ENCODE measurements at places on chromosomes 11 and 22. TPM values are rescaled to one million over a fixed set of nuclear protein-coding genes. Genes with fewer than 3 reads are reported as not detected.

GRCh38 chr22:49760630-49761571 is 66.8 kb downstream of the BRD1 start:
- H3K4me3 ChIP-seq: no peak overlapping the region
- H3K4me1 ChIP-seq: no peaks in the 10 kb centered on the region
- no peak for DNase-seq

- peak overlapping the region; percentile 84 for H3K27ac ChIP-seq
- no peaks in the 10 kb centered on the region for H3K36me3 ChIP-seq
- no peak for DNase-seq
- no peaks in the 10 kb centered on the region for H3K27me3 ChIP-seq
- peaks cover 46% of the 10 kb centered on the region for H3K4me1 ChIP-seq
Observed at GRCh38 chr22:37746366-37747079, 49.7 kb downstream of the TRIOBP start.

Gene POU2AF2
- total RNA-seq: not detected

GRCh38 chr11:125600663-125601062 is 8.0 kb downstream of the STT3A start:
- no peak for DNase-seq
- H3K27me3 ChIP-seq: no peaks in the 10 kb centered on the region
- H3K4me3 ChIP-seq: no peak overlapping the region
- peaks cover 60% of the 10 kb centered on the region for H3K36me3 ChIP-seq

Gene FADS3
- 42.9 TPM for total RNA-seq

DNA sequence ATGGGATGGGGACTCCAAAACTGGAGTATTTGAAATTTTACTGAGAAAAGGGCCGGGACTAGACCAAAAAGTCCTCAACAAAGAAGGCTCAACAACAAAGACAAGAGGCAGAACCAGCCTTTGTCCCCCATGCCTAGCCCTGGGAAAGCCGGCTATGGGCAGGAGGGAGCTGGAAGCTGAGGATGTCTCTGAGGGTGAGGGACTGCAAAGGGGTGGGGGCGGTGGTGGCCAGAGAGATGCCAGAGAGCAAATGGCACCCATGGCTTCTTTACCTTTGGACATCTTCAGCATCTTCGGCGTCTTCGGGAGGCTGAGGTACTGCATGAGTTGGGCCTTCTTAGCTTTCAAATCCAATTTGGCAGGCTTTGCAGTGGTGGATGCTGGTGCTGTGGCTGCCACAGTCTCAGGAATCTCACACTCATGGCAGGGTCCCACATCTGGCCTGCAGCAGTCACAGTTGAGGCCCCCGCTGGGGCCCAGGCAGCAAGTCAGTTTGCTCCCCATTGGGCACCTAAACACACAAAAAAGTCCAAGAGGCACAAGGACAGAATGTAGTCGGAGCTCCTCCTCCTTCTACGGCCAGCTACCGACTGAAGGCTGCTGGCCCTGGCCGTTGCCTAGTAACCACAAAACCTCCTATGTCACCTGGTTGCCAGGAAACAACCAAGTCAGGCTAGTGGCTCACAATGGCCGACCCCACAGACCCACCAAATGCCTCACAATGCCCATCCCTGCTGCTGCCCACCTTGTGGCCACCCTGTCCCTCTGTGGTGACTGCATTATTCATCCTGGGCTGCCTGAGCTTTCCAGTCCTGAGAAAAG is at the start of gene C22orf42:
C22orf42 (minus strand) TSS at position 592 of the 822 bp plus-strand sequence; CDS start at position 504, 88 bp downstream.
- no peaks in the 10 kb centered on the region for H3K27me3 ChIP-seq
- DNase-seq: no peak
- no peaks in the 10 kb centered on the region for H3K36me3 ChIP-seq
- no peak within 1 kb of the TSS for H3K27ac ChIP-seq
- H3K4me1 ChIP-seq: no peaks in the 10 kb centered on the region

DNA sequence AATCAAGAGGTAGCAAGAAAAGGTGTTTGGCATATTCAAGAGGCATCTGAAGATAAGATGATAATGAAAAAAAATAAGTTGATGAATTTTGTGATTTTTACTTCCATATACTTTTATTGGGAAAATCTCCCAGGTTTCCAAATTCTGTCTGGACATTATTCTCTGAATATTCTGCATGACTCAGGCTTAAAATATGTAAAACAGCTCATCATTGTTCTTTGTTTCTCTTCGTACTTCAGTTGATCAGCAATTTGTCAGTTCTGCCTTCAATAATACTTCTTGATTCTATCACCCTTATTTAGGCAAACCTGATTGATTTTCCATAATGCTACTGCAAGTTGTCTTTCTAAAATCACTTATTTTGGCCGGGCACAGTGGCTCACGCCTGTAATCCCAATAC is 30.2 kb downstream of the GTF2H1 start:
- peak; percentile 24 for DNase-seq
- H3K4me1 ChIP-seq: no peaks in the 10 kb centered on the region
- no peak overlapping the region for H3K27ac ChIP-seq
- no peak overlapping the region for H3K4me3 ChIP-seq

DNA sequence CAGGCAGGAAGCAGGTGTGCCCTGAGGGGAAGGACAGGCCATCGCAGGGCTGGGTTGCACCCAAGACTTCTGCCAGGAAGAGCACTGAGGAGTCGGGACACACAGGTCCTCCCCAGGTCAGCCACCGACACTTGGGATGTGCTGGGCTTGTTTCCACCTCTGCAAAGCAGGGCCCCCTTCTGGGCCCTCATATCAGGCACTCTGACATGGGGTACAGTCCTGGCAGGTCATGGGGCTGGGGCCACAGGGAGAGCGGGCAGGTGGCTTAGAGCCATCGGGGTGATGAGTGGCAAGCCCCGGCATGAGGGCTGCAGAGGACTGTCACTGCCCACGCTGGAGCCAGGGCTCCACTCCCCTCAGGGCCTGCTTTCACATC is 7.9 kb upstream of the ADORA2A start:
- DNase-seq: no peak
- peak overlapping the region; percentile 39 for H3K27ac ChIP-seq
- no peaks in the 10 kb centered on the region for H3K4me1 ChIP-seq
- H3K4me3 ChIP-seq: no peak overlapping the region

DNA sequence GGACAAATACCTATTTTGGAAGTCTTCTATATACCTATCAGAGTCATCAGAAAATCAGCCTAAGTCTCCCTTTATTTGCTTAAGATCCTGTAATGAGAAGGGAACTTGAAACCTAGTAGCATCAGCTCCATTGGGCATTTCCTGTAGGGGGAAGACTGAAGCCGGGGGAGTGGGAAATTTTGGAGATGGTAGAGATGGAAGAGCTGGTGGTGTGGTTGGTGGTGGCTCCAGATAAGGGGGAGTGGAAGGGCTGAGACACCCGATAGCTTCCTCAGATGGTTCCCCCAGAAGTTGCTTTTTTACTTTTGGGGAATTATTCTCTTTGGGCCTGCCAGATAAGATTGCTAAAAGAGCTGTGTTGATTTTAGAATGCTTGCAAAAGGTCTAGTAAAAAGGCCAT is 16.4 kb upstream of the EI24 start:
- no peaks in the 10 kb centered on the region for H3K27me3 ChIP-seq
- no peak for DNase-seq
- H3K4me1 ChIP-seq: no peaks in the 10 kb centered on the region
- H3K36me3 ChIP-seq: no peaks in the 10 kb centered on the region
- H3K4me3 ChIP-seq: no peak overlapping the region

DNA sequence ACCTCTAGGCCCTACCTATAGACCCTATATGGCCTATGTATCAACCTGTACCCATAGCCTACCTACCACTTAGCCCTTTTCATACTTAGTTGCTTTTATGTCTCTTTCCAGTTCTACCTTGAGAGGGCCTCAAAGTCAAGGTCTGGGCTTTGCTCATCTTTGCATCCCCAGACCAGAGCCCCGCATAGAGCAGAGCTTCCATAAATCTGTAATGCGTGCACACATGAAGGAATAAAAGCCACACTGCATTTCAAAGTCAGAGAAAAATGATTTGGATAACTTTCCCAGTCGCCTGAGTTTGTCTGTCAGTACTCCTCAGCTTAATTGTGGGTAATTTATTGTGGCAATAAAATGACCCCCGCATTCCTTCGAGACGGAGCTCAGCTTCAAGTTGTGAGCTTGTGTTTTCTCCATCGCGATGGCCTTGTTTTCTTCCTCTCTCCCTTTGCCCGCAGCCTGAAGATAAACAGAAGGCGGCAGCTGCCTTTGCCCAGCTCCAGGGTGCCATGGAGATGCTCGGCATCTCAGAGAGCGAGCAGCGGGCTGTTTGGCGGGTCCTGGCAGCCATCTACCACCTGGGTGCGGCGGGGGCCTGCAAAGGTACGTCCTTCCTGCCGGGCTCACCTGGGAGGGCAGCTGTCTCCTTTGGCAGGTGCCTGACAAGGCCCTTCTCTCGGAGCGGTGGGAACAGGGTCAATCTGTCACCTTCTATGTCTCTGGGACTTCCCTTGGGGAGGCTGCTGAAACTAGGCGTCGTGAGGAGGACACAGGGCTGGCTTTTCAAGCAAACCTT is 55.7 kb downstream of the MYO18B start:
- H3K27me3 ChIP-seq: no peaks in the 10 kb centered on the region
- DNase-seq: no peak
- no peaks in the 10 kb centered on the region for H3K4me1 ChIP-seq
- no peak overlapping the region for H3K27ac ChIP-seq
- H3K4me3 ChIP-seq: no peak overlapping the region

GRCh38 chr22:47059701-47060161 is 297.3 kb downstream of the TBC1D22A start:
- H3K4me3 ChIP-seq: no peak overlapping the region
- peaks cover 3% of the 10 kb centered on the region for H3K4me1 ChIP-seq
- H3K27me3 ChIP-seq: no peaks in the 10 kb centered on the region
- no peaks in the 10 kb centered on the region for H3K36me3 ChIP-seq

DNA sequence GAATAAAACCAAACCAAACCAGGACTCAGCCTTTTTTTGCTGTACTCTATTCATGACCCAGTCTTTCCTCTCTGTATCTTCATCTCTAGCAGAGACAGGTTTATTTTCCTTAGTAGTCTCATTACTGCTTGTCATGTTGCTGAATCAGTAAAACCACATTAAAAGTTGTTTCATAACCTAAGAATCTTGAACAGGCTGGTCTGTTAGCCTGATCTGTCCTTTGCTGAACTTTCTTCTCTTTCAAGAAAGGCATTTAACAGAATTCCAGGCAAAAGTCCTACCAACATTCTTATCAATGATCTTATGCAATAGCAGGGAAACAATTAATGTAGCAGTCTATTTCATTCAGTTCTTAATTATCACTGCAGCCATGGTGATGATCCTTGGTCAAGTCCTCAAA is 197.7 kb downstream of the CASP12 start:
- no peaks in the 10 kb centered on the region for H3K36me3 ChIP-seq
- H3K27ac ChIP-seq: no peak overlapping the region
- no peaks in the 10 kb centered on the region for H3K27me3 ChIP-seq
- DNase-seq: no peak
- H3K4me3 ChIP-seq: no peak overlapping the region
- H3K4me1 ChIP-seq: peaks cover 2% of the 10 kb centered on the region

GRCh38 chr22:48821346-48821690 is 1006.4 kb downstream of the BRD1 start:
- no peaks in the 10 kb centered on the region for H3K4me1 ChIP-seq
- H3K27me3 ChIP-seq: no peaks in the 10 kb centered on the region
- no peak overlapping the region for H3K27ac ChIP-seq
- DNase-seq: no peak
- H3K4me3 ChIP-seq: no peak overlapping the region
- H3K36me3 ChIP-seq: no peaks in the 10 kb centered on the region

DNA sequence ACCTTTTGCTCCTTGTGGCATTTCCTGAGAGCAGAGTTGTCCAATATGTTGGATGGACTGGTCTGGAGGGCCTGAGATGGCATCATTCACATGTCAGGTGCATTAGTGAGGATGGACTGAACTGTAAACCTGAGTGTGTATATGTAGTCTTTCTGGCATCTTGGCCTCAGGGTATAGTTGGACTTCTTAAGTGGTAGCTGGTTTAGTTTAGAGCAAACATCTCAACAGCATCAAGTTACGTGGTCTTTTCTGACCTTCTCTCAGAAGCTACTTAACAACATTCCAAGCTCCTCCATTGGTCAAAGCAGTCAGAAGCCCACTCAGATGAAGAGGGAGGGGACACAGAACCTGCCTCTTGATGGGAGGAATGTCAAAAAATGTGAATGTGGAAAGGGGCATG is 829.9 kb downstream of the METTL15 start:
- H3K4me1 ChIP-seq: no peaks in the 10 kb centered on the region
- no peak overlapping the region for H3K4me3 ChIP-seq
- DNase-seq: no peak
- no peaks in the 10 kb centered on the region for H3K27me3 ChIP-seq
- H3K27ac ChIP-seq: no peak overlapping the region

Gene TBX10
- total RNA-seq: not detected

GRCh38 chr11:33052231-33052630 is 12.9 kb downstream of the TCP11L1 start:
- no peak overlapping the region for H3K4me3 ChIP-seq
- no peak for DNase-seq
- H3K27ac ChIP-seq: no peak overlapping the region
- H3K36me3 ChIP-seq: no peaks in the 10 kb centered on the region

Gene TRIM51
- not detected for total RNA-seq

GRCh38 chr11:62922653-62923431 is 1.7 kb upstream of the CHRM1 start:
- no peak overlapping the region for H3K27ac ChIP-seq
- no peak overlapping the region for H3K4me3 ChIP-seq
- H3K36me3 ChIP-seq: no peaks in the 10 kb centered on the region
- H3K27me3 ChIP-seq: peaks cover 40% of the 10 kb centered on the region

Gene KCNJ1
- total RNA-seq: not detected

Gene CALCB
- not detected for total RNA-seq

Measured in cardiac muscle cell (in vitro differentiated cells and primary cell).